Stimulated activated CD8-positive, alpha-beta memory T cell treated with anti-CD3 and anti-CD28 coated beads, Interleukin-15, amount 100 ng/mL, for 4 hours (primary cell): ENCODE measurements at places on chromosomes 6 and 20.

GRCh38 chr6:31723245-31723979 is at the start of gene MPIG6B:
MPIG6B (plus strand) TSS chr6:31723373; CDS start chr6:31723384, 11 bp downstream.
- no peak for DNase-seq

DNA sequence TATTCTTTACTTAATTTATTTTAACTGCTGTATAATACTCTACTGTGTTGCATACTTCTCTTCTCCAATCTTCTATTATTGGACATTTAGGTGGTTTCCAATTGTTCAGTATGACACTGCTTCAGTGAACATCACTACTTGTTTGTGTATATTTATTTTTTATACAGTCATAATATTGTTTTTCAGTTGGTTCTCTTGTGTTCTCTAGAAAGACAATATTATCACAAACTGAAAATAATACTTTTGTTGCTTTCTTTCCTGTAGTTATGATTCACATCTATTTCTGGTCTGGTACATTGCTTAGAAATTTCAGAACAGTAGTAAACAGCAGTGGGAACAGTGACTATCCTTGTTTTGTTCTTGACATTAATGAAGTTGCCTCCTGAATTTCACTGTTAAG is 62.8 kb upstream of the GTSF1L start:
- no peak for DNase-seq

DNA sequence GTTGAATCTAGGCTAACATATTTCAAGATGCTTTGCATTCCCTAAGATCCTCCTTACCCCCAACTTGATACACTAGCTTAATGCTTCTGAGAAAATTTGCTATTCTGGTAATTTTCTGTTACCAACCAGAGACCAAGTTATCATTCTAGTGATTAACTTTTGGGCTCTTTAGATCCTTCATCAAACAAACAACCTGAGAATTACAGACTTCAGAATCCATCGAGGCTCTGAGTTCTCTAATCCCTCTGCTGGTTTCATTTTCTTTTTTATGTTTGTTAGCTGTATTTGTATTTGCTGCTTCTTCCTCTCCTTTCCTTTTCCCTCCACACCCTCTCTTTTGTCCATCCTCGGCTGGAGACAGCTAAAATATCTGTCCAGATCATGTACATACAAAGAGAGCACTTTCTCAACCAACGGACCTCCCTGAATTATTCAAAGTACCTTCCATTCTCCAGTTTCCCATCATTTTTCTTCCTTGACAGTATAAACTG is 98.7 kb upstream of the RIPOR2 start:
- DNase-seq = no peak

DNA sequence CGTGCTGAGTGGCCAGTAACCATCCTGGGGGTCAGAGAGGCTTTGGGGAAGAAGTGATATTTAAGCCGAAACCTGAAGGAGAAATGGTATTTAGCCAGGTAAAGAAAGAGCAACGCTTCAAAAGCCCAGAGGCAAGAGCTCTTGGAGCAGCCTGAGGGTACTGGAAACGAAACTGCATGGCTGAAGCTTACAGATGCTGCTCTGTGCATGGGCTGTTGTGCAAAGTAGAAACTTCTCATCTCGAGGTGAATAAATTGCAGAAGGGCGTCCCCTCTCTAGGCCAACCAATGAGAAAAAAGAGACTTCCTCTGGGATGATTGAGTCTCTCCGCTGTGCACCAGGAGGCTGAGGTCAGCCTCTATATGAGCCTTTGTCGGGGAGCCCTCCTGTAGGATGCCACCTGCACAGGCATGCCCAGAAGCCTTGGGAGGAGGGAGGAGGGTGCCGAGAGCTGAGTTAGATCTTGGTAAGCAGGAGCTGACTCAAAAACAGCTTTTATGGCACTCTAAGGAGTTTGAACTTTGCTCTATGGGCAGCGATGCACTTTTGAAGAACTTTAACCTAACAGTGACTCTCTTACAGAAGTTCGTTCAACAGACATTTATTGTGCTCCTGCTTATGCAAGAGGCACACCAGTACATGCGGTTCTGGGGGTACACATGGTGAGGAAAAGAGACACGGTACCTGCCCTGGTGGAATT is 61.6 kb upstream of the EDN1 start:
- no peak for DNase-seq

- no peak for DNase-seq
Observed at GRCh38 chr6:156313037-156313436, 464.1 kb upstream of the ARID1B start.

DNA sequence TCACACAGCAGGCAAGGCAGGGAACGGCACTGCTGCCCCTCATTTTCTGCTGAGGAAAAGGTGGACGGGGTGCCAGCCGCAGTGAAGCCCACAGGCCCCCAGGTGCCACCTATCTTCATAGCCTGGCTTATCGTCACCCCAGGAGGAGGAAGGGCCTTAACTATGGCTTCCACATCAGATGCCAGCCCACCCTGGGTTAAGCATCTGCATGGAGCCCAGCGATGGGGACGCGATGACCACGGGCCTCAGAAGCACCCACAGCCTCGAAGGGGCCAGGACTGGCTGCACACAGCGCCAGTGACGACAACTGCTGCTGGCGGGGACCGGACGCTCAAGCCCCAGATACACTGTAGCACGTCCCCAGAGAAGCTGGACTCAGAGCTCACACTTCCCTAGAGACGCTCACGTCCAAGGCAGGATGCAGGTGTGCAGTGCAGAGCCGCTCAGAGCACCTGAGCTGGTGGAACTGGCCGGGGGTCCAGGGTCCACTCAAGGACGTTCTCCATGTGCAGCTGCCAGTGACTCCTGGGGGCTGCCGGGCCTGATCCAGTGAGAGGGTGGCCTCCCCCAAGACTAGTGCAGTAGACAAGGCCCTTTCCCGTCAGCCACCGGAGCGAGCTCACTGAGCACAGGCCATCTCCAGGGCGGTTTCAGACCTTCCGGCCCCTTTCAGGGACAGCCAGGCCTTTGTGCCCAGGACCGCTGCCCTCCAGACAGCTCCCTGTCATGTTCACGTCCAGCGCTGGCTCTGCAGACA is 83.0 kb downstream of the YTHDF1 start:
- DNase-seq = no peak

DNA sequence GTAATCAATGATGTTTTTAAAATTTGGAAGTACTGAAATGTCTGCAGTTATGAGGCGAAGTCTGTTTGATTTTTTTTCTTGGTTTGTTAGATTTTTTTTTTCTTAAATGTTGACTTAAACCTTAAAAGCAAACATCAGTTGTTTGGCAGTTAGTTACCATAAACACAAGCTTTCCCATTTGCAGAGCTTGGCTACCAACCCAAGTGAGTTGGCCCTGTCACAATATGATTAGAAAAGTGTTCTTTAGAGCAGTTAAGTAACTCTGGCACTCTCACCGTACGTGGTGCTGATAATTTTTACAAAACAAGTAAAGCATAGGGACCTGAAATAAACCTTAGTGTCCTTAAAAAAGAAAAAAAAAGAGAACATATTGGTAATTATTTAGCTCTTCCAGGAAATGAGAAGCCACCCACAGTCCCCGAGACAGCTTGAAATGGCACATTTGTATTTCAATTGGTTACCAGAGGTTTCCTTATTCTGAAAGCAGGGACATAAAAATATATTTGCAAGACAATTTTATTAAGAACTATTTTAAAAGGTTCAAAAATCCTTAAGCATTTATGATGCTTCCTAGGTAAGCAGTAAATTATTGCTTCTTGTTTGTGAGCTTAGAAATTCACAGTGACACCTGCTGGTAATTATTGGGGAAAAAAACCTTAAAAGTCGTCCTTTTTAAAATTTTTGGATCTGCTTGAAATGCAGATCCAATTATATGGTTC is 3.9 kb downstream of the HEY2 start:
- no peak for DNase-seq

- no peak for DNase-seq
Observed at GRCh38 chr6:73666393-73666792, 12.6 kb upstream of the SLC17A5 start.

DNA sequence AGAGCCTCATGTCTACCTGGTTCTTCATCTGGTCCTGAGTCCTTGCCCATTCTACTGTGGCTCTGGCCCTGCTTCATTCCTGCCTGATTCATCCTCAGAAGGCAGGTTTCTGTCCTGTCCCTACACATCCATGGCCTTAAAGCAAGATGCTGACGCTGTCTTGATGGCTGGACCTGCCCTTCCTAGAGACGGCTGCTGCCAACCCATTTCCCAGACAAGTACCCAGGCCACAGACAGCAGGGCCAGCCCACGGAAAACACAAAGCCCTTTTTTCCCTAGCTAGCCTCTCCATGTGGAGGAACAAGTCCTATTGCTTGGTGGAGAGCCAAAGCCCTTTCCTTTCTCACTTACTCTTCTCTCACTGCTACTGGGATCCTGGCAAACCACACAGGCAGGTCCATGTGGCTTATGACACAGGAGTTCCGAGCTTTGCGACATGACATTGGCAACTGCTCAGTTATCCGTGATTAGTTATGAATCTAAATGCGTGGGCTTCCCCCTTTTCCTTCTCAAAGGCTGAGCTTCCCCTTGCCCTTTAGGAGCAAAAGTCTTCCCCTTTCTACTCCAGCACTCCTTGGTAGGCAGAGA is 72.9 kb downstream of the SLC22A3 start:
- no peak for DNase-seq

DNA sequence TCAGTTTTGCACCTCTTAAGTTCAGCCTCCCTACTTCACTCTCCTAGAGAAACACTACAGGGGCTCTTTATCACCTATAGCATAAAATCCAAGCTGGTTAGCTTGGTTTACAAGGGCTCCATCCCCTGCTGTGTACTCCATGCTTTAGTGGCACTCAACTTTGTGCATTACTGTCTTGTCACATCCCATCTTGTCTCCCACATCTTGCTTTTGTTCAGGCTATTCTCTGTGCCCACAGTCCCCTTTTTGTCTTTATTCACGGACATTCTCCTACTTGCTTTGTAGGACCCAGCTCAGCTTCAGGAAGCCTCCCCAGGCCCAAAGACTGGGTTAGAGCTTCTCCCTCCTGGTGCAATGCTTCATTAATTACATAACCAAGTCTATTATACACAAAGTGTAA is 107.9 kb upstream of the SPACA1 start:
- no peak for DNase-seq

DNA sequence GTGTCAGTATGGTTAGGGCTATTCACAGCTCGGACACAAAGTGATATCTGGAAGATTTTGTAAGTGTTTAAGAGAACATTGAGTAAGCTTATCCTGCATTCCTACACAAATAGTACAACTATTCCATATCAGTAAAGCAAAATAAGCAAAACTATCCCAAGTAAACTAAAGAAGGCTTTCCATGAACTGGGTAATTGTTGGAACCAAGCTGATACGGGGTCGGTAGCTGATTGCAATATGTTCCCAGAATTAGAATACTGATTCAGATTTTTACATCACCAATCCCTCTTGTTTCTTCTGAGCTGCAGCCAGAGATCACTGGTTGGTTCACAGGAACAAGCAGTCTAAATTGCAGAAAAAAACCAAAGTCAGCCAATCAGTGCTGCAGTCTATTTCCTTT is 54.1 kb downstream of the CDS2 start:
- no peak for DNase-seq

- DNase-seq = no peak
Observed at GRCh38 chr20:32563311-32564272, 21.5 kb downstream of the NOL4L start.

DNA sequence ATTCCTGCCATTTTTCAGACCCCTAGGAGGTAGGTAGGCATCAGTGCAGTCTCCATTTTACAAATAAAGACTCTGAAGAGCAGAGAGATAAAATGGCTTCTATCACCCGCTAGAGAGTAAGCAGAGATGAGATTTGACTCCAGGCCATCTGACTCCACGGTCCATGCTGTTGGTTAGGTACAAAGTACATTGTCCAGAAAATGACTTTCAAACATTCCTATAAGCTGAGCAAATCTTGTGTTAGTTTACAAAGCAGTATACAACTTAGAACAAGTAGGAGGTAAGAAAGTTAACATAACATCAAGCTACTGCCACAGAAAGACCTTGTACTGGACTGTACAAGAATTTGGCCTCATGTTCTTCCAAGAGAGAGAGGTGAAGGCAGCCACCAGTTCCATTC is 14.9 kb downstream of the BTN1A1 start:
- DNase-seq = no peak

DNA sequence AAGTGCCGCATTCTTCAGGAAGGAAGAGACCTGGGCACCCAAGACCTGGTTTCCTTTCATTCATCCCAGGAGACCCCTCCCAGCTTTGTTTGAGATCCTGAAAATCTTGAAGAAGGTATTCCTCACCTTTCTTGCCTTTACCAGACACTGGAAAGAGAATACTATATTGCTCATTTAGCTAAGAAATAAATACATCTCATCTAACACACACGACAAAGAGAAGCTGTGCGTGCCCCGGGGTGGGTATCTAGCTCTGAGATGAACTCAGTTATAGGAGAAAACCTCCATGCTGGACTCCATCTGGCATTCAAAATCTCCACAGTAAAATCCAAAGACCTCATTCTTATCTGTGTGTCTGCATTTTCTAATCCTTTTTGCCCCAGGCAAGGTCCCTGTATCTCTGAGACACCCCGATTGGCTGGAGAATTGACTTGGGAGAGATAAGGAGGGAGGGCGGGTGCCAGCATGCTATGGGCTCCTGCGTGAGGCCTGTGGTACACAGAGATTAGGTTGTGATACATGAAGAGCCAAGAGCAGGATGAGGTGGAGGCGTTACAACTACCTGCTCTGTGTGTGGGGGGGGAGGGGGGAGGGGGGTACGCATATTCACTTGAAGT is 4.8 kb downstream of the MUC21 start:
- no peak for DNase-seq

- no peak for DNase-seq
Observed at GRCh38 chr6:156879186-156879585, 102.0 kb downstream of the ARID1B start.

DNA sequence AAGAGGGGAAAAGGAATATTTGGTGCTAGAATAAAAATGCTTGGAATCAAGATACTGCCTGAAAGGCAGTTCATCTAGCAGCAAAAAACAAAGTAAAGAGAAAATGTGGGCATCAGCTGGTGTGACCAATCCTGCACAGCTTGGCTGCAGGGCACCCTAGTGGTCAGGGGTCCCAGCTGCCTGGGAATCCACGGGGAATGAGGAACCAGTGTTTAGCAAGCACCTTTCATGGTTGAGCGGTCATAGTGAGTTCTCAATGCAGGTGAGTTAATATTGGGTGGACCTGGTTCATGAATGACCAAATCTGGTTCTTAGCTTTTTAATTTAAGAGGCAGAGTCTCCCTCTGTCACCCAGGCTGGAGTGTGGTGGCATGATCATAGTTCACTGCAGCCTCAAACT is 53.3 kb downstream of the CAP2 start:
- DNase-seq = no peak

DNA sequence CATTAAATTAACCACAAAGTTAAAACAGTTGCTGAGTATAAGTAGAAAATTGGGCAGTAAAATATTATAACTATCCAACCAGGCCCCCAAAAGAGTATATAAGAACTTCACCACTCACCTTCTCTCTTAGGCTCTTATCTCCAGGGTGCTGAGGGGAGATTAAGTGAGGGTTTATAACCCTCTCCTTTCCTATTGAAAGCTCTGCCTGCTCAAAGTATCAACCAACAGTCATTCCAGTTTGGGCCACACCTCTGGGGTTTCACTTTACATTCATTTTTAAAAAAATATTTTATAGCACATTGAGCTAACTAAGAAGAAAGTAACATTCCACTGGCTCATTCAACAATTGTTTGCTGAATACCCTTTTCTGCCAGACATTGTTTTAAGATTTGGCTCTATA is 22.1 kb downstream of the GSTA4 start:
- no peak for DNase-seq
